Thymus (tissue), 14 donors: ENCODE measurements at places on chromosomes 5 and 9.

GRCh38 chr5:145520335-145520734 lies 314.8 kb downstream of the PRELID2 start:
- no peak overlapping the region for H3K27ac ChIP-seq
- no peak overlapping the region for H3K4me3 ChIP-seq
- no peaks in the 10 kb centered on the region for H3K36me3 ChIP-seq
- no peaks in the 10 kb centered on the region for H3K4me1 ChIP-seq
- H3K27me3 ChIP-seq = no peaks in the 10 kb centered on the region

GRCh38 chr5:148880696-148881095 lies 54.3 kb downstream of the ADRB2 start:
- H3K27me3 ChIP-seq = no peaks in the 10 kb centered on the region
- DNase-seq = no peak
- H3K36me3 ChIP-seq = no peaks in the 10 kb centered on the region

GRCh38 chr5:111254613-111255012 lies 30.4 kb downstream of the CAMK4 start:
- no peak for DNase-seq
- H3K36me3 ChIP-seq = no peaks in the 10 kb centered on the region
- H3K4me1 ChIP-seq = peaks cover 31% of the 10 kb centered on the region

DNA sequence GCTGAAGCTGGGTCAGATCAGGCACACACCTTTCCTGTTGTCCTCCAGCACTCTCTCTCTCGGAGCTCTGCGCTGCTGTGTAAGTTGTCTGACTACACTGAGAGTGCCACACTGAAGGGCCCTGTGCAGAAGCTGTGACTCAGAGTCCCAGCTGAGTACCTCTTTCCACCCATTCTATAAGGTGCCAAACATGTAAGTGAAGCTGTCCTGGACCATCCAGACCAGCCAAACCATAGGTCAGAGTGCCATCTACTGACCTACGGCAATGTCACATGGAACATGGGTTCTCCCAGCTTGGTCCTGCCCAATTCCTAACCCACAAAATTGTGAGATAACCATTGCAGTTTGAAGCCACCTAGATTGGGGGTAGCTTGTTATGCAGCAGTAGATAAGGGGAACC lies 68.2 kb downstream of the ADCY2 start:
- no peaks in the 10 kb centered on the region for H3K4me1 ChIP-seq
- H3K27ac ChIP-seq = no peak overlapping the region
- no peak overlapping the region for H3K4me3 ChIP-seq
- H3K36me3 ChIP-seq = no peaks in the 10 kb centered on the region

- H3K4me1 ChIP-seq = no peaks in the 10 kb centered on the region
- H3K27me3 ChIP-seq = no peaks in the 10 kb centered on the region
- peaks cover 72% of the 10 kb centered on the region for H3K36me3 ChIP-seq
- H3K27ac ChIP-seq = no peak overlapping the region
- H3K4me3 ChIP-seq = no peak overlapping the region
Observed at GRCh38 chr9:135817951-135818717, 89.2 kb downstream of the CAMSAP1 start.

- H3K36me3 ChIP-seq = no peaks in the 10 kb centered on the region
- H3K27ac ChIP-seq = no peak overlapping the region
- no peak for DNase-seq
- no peaks in the 10 kb centered on the region for H3K27me3 ChIP-seq
- no peak overlapping the region for H3K4me3 ChIP-seq
Observed at GRCh38 chr5:50653946-50654345, 12.5 kb upstream of the PARP8 start.

- no peak for DNase-seq
- peaks cover 6% of the 10 kb centered on the region for H3K4me1 ChIP-seq
- H3K27me3 ChIP-seq = no peaks in the 10 kb centered on the region
- H3K4me3 ChIP-seq = no peak overlapping the region
Observed at GRCh38 chr9:38129366-38129765, 60.3 kb upstream of the SHB start.

DNA sequence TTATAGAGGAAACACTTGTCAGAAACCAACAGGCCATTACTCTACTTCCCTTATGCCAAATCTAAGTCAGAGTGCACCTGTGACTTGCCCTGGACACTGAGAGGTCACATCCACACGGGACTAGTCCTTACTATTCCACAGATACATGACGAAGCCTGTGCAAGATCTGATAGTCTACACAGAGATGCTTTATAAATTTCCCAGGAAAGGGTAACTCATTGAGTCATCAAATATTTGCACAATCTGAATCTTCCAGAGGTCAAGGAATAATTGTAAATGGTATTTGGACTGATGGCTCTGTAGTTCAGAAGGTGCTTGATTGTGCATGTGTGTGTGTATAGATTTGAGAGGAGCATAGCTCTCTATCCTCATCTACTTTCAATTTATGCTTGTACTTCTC lies 55.2 kb upstream of the JAK2 start:
- H3K27ac ChIP-seq = no peak overlapping the region
- H3K4me1 ChIP-seq = no peaks in the 10 kb centered on the region
- no peaks in the 10 kb centered on the region for H3K27me3 ChIP-seq

DNA sequence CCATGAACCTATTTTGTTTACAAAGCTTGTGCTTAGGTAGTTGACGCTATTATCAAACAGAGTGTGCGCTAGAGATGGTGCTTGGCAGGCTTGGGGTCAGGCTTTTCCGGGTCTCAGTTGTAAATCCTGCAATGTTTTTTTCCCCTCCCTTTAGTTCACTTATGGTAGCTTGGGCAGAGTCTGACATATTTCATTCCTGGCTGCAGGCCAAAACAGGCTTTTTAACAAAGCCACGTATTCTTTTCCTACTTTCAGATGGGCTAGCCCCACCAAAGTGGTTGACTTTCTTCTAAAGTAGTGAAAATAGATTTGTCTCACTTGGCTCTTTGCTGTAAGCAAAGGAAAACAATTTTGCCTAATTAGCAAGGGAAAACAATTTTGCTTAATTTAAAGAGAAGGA lies 58.0 kb upstream of the FBN2 start:
- H3K27ac ChIP-seq = no peak overlapping the region
- H3K4me1 ChIP-seq = no peaks in the 10 kb centered on the region
- no peak overlapping the region for H3K4me3 ChIP-seq
- no peaks in the 10 kb centered on the region for H3K27me3 ChIP-seq

DNA sequence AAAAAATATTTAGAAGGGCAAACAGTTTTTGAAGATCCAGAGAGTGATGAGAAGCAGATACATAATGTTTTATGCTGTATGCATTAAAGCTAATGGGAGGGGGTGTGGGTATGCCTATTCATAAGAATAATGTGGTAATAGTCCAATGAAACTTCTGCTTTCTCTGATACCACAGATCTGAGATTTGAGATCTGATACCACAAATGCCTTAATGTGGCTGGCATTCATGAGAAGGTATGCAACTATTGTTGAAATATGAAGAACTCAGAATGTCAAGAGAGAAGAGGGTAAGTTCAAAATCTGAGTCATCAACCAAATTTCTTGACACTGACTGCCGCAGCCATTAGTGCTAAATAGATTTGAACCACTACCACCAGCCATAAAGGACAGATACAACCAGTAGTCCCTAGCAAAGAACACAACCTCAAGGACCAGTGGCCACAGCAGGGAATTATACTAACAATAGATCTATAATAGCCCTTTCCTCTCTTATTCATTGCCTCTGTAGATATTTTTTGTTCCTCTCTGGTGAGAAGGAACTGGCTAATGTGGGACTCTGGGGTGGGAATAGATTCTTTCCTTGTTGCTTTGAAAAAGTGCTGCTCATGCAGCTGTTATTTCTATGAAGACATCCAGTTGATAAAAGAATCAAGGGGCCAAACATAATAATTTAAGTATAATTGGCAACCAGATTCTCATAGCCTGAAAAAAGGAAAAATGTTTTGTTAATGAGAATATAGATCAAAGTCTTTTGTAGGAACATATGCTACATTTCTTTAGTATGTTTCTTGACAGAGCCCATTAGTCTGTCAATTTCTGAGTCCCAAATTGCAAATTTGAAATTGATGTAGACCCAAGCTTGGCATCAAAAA lies 256.5 kb upstream of the ZNF608 start:
- no peak for DNase-seq
- no peak overlapping the region for H3K4me3 ChIP-seq
- H3K27me3 ChIP-seq = no peaks in the 10 kb centered on the region
- no peaks in the 10 kb centered on the region for H3K36me3 ChIP-seq
- H3K27ac ChIP-seq = no peak overlapping the region

DNA sequence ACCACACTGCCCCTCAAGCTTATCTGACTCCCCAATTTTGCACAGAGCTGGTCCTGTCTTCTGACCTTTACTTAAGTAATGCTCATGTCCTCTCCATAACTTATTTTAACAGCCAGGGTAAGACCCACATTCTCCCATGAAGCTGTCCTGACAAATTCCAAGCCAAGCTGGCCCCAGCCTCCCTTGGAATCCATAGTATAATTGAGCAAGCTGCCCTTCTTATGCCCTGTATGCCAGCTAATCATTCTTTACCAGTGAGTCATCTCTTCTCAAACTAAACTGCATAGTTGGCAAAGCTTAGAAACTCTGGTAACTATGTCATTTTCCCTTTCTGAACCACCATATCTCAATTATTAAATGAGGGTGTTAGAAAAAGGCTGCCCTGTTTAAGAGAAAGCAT lies 92.4 kb downstream of the NFIB start:
- H3K4me1 ChIP-seq = no peaks in the 10 kb centered on the region
- DNase-seq = no peak
- H3K27me3 ChIP-seq = no peaks in the 10 kb centered on the region
- no peak overlapping the region for H3K27ac ChIP-seq
- no peak overlapping the region for H3K4me3 ChIP-seq

DNA sequence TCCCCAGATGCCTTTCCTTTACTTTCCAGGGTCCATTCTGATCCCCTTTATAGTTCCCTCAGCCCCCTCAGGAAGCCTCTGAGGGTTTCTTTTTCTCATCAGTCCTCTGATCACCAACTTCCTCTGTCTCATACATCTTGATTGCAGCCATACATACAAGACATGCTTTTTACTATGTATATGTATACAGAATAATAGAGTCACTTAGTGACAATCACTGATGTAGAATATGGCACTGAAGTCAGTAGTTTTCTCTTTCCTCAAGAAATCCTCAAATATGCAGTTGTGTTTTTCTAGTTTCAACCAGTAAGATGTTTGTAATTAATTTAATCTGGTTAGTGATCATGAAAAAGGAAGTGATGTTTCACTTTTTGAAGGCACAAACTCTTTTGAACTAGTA lies 364.1 kb downstream of the MAN2A1 start:
- DNase-seq = no peak
- no peaks in the 10 kb centered on the region for H3K36me3 ChIP-seq

DNA sequence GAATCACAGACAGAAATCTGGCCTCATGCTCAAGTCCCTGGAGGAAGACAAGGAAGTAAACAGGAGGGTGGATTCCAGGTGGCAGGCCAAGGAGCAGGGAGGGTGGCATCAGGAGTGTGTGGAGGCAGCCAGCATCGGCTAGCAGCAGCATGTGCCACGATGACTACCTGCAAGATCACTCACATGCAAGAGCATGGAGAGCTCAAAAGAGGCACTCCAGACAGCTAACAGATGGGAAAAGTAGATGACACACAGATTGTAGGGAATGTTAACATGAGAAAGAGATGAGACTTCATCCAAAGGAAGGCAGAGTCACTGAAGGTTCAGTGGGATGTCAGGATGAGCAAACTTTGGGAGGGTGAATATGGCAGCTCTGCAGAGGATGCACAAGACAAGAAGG lies 104.3 kb downstream of the SEMA5A start:
- H3K27ac ChIP-seq = no peak overlapping the region
- no peaks in the 10 kb centered on the region for H3K27me3 ChIP-seq
- H3K4me3 ChIP-seq = no peak overlapping the region
- no peaks in the 10 kb centered on the region for H3K36me3 ChIP-seq

DNA sequence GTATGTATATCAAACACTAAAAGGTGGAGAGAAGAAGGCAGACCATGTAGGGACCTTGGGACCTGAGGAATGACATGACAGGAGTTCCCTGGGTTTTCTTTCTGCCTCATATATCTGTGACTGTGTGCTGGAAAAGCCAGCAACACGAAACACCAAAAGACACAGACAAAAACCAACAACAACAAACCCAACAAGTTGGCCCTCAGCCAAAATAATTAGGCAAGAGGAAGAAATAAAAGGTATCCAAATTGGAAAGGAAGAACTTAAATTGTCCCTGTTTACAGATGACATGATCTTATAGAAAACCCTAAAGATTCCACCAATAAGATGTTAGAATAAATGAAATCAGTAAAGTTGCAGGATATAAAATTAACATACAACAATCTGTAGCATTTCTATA lies 21.7 kb downstream of the ABO start:
- no peak for DNase-seq
- H3K4me3 ChIP-seq = no peak overlapping the region
- peaks cover 16% of the 10 kb centered on the region for H3K4me1 ChIP-seq
- H3K27ac ChIP-seq = no peak overlapping the region

- no peak for DNase-seq
- peaks cover 37% of the 10 kb centered on the region for H3K27me3 ChIP-seq
- no peak overlapping the region for H3K27ac ChIP-seq
Observed at GRCh38 chr5:180072256-180072548, 643 bp upstream of the RNF130 start.

GRCh38 chr9:134503301-134504105 lies 138.1 kb upstream of the COL5A1 start:
- H3K27me3 ChIP-seq = peaks cover 41% of the 10 kb centered on the region
- no peak overlapping the region for H3K4me3 ChIP-seq
- no peak overlapping the region for H3K27ac ChIP-seq
- H3K4me1 ChIP-seq = peaks cover 5% of the 10 kb centered on the region
- H3K36me3 ChIP-seq = no peaks in the 10 kb centered on the region

DNA sequence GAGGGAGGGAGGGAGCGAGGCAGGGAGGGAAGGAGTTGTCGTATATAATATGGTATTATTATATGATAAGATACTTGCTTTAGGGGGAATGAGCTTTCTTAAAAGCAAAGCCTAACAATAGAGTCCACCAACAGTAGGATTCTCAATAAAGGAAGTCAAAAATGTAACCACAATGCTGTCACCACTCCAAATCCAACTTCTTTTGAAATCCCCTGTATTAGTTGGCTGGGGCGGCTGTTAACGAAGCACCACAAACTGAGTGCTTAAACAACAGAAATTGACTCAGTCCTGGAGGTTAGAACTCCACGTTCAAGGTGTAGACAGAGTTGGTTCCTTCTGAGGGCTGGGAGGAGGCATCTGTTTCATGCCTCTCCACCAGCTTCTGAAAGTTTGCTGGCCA lies 23.1 kb downstream of the GAS1 start:
- no peak overlapping the region for H3K27ac ChIP-seq
- no peak overlapping the region for H3K4me3 ChIP-seq
- no peaks in the 10 kb centered on the region for H3K36me3 ChIP-seq
- no peak for DNase-seq
- no peaks in the 10 kb centered on the region for H3K27me3 ChIP-seq
- no peaks in the 10 kb centered on the region for H3K4me1 ChIP-seq

DNA sequence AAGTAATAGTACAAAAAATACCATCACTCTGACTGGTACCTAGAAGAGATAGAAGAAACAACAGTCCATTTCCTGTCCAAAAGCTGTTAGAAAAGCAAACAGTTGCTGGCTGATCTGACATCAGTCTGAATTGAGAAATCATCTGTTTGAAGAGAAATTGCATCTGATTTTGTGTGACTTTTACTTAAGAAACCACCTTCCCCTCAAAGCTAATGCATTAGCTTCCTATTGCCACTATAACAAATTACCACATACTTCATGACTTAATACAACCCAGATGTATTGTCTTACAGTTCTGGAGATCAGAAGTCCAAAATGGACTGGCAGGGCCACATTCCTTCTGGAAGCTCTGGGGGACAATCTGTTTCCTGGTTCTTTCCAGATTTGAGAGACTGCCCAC lies 385.9 kb upstream of the TLE4 start:
- no peaks in the 10 kb centered on the region for H3K36me3 ChIP-seq
- H3K4me1 ChIP-seq = no peaks in the 10 kb centered on the region
- DNase-seq = no peak
- no peaks in the 10 kb centered on the region for H3K27me3 ChIP-seq
- H3K4me3 ChIP-seq = no peak overlapping the region
